ENCODE measurements at places on chromosomes 3 and 15.

- DNase-seq: no peak
These were observed 118.1 kb downstream of the RPL22L1 start for GRCh38 chr3:170751899-170752293.

GRCh38 chr3:33115024-33115768 is 1.4 kb downstream of the CRTAP start:
- DNase-seq: no peak

- DNase-seq: no peak
These were observed 185.6 kb downstream of the APBA2 start for GRCh38 chr15:29071232-29071881.

- DNase-seq: no peak
These were observed 11.0 kb upstream of the CAMKV start for GRCh38 chr3:49880581-49881315.

DNA sequence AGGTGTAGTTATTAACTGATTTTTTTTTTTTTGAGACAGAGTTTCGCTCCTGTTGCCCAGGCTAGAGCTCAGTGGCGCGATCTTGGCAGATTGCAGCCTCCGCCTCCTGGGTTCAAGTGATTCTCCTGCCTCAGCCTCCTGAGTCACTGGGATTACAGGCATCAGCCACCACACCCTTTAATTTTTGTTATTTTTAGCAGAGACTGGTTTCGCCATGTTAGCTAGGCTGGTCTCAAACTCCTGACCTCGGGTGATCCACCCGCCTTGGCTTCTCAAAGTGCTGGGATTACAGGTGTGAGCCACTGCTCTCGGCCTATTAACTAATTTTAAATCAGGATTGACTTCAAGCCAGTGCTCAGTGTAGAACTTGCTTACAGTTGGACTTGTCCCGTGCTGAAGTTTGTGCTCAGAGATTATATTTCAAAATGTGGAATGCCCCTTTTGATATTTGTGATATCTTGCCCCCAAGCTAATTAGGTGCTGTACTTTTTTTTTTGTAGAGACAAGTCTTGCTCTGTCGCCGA is 6.0 kb downstream of the SKIL start:
- no peak for DNase-seq

GRCh38 chr15:28093752-28094535 is 5.2 kb downstream of the OCA2 start:
- DNase-seq: no peak

GRCh38 chr3:12139111-12139511 is 19.6 kb downstream of the TIMP4 start:
- DNase-seq: no peak

- DNase-seq: no peak
These were observed 113.1 kb upstream of the C15orf61 start for GRCh38 chr15:67407786-67408185.

- no peak for DNase-seq
These were observed 37.0 kb upstream of the HACD2 start for GRCh38 chr3:123621850-123622189.

DNA sequence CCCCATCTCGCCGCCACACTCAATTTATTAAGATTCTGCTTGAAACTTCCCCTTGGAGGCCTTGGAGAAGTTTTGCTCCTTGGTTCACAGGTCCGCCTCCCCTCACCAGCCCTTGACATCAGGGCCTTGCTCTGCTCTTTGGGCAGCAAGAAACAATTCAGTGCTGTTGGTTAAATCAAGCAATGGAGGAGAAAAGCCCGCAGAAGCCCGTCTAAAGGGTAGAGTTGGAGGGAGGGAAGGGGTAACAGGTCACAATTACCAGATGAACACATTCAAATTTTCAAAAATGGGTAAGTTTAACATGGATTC is 429 bp downstream of the PARP9 start:
- DNase-seq: no peak

GRCh38 chr3:123843668-123844067 is 40.5 kb downstream of the MYLK start:
- DNase-seq: no peak

- no peak for DNase-seq
These were observed 24.3 kb upstream of the RPL14 start for GRCh38 chr3:40432793-40433192.

DNA sequence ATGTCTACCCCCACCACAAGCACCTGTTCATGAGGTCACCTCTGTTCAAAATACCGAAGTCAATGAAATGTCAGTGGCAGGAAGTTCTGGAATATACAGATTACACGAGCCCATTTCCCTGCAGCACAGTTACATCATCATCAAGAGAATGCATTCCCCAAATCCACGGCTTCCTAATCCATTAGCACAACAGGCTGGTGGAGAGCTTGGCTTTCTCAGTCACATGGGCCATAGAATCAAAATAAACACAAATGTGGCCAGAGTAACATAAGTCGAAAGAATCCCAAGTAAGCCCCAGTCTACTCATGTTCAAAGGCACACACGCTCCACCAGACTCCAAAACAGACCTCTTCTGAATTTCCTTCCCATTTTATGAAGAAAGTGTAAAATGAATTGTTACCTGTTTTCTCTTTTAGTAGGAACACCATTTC is 419.3 kb downstream of the MAGI1 start:
- no peak for DNase-seq

DNA sequence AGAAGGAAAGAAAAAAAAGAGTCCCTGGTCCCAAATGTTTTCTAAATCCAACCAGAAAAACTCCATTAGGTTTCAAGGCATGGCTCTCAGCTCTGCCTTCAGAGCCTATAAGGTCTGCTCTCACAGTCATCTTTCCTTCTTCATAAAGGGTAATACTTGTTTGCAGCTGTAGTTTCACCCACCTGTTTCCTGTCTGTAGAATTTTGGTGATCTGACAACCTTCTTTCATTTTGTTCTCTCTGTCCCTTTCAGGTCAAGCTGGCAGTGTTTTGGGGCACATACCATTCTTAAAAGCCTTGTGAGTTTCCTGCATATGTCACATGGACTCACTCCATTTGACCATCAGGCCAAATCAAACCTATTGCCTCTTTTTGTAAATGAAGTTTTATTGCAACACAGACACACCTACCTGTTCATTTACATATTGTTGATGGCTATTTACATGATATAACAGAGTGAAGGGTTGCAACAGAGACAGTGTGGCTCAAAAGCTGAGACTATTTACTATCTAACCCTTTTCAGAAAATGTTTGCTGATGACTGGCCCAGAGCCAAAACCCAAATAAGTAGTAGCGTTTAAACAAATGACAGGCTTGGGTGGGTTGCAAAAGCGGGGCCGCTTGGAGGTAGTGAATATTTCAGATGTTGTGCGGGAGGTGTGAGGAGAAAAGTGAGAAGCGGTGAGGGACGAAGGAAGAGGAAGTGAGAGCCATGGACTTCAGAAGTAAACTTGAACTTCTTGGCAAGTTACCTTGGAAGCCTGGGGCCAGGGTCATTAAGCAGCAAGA is 292.7 kb upstream of the PROK2 start:
- no peak for DNase-seq

- DNase-seq: no peak
These were observed 442.0 kb downstream of the LPP start for GRCh38 chr3:188595890-188596376.

DNA sequence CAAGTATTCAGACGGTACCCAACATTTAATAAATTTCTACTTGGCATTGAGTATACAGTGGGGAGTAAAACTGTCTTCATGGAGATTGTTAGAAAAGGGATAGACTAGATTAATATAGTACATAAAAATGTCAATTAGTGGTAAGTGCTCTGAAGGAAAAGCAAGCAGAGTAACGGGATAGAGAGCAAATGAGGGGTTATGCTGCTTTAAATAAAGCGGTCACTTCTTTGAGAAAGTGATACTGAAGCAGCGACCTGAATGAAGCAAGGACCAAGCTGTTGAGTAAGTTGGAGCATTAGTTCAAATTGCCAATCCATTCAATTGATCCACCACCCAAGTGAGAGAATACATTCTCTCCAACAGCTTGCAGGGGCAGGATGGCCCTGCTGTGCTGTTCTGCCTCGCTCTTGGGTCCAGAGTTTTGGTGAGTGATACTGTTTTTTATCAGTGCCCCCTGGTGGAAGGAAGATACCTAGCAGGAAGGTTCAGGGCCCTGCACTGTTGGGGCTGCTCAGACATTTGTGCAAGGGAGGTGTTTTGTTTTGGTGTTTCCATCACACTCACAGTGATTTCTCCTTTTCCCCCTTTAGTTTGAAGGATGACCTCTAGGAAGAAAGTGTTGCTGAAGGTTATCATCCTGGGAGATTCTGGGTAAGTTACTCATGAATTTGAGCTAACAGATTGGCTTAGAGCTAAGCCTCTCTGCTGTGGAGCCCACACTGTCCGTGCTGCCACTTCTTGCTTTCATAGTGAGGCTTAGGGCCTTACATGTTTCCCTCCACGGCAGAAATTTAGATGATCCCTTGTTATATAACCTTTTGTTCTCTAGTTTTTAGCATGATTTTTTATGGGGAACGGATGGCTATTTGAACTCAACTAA is 69.0 kb downstream of the RAB7A start:
- DNase-seq: peak; percentile 47

DNA sequence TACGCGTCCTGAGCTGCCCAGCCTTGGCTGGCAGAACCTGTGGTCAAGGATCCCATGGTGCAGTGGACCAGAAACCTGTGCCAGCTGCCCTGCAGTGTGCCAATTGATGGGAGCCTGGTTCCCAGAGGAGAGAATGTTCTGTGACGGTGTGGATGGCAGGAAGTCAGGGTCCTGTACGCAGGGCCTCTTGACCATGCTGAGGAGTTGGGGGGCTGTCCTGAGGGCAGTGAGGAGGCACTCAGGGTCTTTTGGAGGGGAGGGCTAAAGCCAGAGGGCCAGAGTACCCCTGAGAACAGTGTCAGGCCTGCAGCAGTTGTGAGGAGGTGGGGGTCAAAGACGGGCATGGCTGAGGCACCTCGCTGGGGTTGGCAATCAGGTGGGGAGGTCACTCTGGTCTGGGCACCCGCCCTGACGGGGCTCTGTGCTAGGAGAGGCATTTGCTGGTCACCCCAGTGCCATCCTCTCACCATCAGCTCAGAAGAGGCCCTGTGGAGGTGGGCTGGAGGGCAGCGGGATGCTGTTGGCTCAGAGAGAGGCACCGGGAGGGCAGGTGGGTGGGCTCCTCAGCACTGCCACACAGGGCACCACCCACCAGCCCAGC is 61.0 kb downstream of the SCN5A start:
- DNase-seq: no peak

- DNase-seq: no peak
These were observed 32.4 kb downstream of the VGLL3 start for GRCh38 chr3:86958534-86958933.

DNA sequence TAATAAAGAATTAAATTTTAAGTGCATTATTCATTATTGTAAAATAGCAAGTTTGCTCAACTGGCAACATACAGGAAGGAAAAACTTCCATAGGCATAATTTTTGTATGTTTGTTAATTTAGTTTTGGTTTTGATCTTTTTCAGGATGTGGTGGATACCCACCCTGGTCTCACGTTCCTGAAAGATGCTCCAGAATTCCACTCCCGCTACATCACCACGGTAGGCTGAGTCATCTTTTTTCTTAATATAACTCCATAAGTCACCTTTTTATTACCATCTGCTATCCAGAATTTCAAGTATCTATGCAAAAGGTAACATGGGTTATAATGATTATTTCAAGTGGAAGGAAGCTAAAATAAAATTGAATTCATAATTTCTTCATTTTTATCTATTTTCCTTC is 104.8 kb downstream of the PPP2R3A start:
- no peak for DNase-seq

DNA sequence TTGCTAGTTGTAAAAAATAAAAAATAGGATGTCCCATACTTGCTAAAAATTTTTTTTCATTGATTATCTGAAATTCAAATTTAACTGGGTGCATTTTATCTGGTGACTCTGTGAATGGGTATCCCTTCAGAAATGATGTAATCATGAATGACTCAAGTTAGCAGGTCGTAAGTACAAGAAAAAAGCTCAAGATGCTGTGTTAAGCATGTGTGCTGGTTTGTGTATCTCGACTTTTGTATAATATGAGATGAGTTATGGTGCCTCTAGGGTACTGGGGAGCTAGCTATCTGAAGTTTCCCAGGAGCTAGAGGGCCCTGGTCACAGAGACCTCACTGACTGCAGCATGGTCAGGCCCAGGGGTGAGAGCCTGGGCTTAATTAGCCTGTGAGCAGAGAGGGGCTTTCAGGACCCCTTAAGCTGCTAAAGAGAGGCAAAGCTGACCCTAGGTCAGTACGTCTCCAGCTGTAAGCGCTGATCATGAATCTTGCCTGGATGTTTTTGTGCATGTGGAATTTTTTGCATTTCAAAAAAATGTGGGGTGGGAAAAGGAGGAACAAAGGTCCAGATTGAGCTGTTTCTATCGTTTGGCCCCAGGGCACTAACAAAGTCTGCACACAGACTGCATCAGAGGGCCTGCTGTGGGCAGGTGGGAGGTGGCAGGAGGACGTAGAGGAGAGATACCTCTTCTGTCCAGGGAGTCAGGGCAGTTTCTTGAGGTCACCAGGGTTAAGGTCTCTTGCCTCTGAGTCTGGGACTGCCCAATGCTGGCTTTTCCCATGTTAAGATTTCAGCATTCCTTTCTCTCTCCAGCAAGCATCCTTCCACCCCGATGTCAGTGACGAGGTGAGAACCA is 233.2 kb upstream of the TPM1 start:
- no peak for DNase-seq

DNA sequence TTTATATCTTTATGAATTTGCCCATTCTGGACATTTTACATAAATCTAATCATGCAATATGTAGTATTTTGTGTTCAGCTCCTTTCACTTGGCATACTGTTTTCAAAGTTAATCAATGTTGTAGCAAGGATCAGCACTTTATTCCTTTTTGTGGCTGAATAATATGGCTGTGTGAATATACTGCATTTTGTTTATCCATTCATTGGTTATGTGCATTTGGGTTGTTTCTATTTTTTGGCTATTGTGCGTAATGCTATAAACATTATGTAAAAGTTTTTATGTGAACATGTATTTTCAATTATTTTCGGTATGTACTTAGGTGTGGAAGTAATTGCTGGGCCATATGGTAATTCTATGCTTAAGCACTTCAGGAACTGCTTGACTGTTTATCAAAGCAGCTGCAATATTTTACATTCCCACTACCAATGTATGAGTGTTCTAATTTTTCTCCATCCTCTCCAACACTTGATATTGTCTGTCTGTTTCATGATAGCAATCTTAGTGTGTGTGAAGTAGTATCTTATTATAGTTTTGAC is 101.3 kb upstream of the P2RY1 start:
- DNase-seq: no peak

- DNase-seq: no peak
These were observed 406.1 kb downstream of the TBC1D5 start for GRCh38 chr3:17336291-17336690.

GRCh38 chr3:130850044-130850797 is 43.7 kb upstream of the ATP2C1 start:
- peak; percentile 17 for DNase-seq

GRCh38 chr15:49589030-49589429 is 31.6 kb downstream of the FAM227B start:
- no peak for DNase-seq

GRCh38 chr15:83470887-83471286 is 23.7 kb downstream of the SH3GL3 start:
- no peak for DNase-seq
